ENCODE measurements at places on chromosomes 5 and 9.

DNA sequence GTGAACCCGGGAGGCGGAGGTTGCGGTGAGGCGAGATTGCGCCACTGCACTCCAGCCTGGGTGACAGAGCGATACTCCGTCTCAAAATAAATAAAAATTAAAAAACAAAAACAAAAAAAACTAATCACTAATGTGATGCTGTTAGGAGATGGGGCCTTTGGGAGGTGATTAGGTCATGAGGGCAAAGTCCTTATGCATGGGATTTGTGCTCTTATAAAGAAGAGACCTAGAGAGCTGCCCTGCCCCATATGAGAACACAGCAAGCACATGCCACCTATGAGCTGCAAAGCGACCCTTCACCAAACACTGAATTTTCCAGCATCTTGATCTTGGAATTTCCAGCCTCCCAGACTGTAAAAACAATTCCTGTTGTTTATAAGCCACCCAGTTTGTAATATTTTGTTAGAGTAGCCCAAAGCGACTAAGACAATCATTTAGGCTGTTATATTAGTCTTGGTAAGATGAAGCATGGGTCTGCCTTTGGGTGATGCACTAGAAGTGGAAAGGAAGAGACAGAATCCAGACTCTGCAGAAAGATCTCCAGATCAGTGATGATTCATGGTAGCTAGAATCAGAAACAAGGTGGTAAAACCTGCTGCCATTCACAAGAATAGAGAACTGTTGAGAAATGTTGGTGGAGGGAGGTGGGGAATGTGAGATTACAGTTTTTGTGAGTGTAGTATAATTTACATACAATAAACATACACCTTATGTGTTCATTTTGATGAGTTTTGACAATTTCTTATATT lies 26.2 kb downstream of the GPR21 start:
- DNase-seq: no peak

GRCh38 chr9:71333321-71333720 lies 211.9 kb upstream of the TRPM3 start:
- DNase-seq: no peak

DNA sequence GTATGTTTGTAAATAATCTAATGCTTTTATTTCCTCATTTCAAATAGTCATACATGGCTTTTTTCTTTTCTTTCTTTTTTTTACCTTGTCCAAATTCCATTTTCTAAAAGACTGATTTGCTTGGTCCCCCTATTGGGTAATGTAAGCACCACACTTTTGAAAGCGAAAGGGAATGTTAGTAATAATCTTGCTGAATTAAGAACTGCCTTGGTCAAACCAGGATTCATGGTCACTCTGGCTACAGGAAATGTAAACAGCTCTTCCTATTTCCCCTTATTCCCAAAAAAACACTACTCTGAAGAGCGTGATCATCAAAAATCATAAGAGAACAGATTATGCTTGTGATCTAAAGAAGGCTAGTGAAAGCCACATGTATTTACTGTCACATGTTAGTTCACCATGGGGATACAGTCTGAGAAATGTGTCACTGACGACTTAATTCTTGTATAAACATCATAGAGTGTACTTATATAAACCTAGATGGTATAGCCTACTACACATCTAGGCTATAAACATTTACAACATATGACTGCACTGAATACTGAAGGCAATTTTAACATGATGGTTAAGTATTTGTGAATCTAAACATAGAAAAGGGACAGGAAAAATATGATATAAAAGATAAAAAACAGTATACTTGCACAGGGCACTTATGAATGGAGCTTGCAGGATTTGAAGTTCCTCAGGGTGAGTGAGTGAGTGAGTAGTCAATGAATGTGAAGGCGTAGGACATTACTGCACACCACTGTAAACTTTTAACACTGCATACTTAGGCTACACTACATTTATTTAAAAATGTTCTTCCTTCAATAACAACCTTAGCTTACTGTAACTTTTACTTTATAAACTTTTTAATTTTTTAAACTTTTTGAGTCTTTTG lies 75.3 kb downstream of the HMGCR start:
- no peak for DNase-seq

DNA sequence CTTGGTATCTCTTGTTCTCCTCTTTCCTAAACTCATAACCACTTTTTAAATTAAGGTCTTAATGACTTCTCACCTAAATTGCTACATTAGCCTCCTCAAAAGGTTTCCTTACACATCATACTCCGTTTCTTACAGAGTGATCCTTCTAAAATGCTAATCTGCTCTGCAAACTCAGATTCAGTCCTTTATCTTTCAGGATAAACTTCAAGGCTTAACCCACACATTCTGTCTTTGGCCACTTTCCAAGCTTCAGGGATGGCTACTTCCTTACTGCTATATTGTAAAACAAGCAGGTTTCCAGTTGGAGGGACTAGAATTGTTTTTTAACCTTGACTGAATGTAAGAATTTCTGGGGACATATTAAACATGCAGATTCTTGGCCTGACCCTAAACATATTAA lies 105.5 kb upstream of the CHD1 start:
- no peak for DNase-seq

- no peak for DNase-seq
Measured at GRCh38 chr5:43152946-43153345, 32.2 kb downstream of the ZNF131 start.

GRCh38 chr9:354453-354852 lies 139.8 kb downstream of the DOCK8 start:
- DNase-seq: no peak

GRCh38 chr9:37923118-37923795 lies 19.3 kb upstream of the SLC25A51 start:
- DNase-seq: no peak

- no peak for DNase-seq
Measured at GRCh38 chr9:132099741-132100407, 20.2 kb upstream of the MED27 start.

GRCh38 chr5:9829621-9830020 lies 199.5 kb upstream of the TAS2R1 start:
- no peak for DNase-seq

DNA sequence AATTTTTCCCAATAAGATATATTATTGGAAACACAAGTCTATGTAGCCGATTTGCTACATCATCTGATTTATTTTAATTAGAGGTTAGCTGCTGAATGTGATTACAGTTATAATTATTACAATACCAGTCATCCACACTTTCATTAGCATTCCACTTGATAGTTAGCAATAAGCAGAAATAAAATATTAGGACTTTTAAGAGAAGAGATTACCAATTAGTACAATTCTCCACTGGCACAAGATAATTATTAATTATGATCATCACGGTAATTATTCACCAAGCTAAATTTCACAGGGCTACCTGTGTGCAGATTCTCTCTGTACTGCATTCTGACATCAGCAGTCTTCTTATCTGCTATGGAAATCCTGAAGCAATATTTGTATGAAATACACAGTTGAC lies 474.7 kb downstream of the TLE4 start:
- DNase-seq: no peak

GRCh38 chr9:97748525-97748924 lies 51.4 kb upstream of the XPA start:
- no peak for DNase-seq

DNA sequence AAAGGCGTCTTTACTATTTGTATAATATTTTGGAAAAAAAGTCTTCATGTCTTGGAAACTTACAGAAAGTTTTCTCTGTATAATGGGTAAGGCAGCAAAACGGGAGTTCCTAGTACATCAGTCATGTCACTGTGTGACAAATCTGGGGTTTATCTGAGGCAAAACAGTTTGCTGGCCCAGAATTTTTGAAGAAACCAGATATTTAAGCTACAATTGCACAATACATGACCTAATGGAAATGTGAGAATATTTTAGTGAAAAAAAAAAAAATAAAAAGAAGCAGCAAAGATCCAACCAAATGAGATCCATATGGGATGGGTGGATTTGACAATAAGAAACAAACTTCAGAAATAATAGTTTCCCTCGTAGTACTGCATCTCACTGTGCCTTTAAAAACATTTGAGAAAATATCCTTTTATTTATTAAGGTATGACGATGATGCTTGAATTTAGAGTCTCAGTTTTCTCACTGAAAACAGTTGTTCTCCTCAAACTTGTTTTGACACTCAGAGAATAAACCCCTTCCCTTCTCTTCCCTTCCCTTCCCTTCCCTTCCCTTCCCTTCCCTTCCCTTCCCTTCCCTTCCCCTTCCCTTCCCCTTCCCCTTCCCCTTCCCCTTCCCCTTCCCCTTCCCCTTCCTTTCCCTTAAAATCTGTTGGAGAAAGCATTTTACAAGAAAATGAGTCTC lies 180.5 kb upstream of the TUT7 start:
- DNase-seq: no peak

- no peak for DNase-seq
Measured at GRCh38 chr5:2879701-2880100, 128.2 kb upstream of the IRX2 start.

DNA sequence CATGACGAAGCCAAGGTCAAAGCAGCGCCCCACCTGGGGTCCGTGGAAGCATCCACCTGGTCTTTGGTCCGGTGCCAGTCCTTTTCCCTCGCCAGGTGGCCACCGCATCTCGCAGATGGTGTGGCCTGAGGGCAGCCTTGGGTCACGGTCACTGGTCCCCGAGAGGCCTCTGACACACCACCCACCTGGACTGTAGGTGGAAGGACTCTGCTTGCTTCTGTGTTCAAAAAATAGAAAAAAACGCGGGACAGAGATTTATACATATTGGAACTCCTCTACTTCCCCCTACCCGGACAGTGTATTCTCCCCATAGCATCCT lies 466 bp upstream of the TTC39B start:
- no peak for DNase-seq

DNA sequence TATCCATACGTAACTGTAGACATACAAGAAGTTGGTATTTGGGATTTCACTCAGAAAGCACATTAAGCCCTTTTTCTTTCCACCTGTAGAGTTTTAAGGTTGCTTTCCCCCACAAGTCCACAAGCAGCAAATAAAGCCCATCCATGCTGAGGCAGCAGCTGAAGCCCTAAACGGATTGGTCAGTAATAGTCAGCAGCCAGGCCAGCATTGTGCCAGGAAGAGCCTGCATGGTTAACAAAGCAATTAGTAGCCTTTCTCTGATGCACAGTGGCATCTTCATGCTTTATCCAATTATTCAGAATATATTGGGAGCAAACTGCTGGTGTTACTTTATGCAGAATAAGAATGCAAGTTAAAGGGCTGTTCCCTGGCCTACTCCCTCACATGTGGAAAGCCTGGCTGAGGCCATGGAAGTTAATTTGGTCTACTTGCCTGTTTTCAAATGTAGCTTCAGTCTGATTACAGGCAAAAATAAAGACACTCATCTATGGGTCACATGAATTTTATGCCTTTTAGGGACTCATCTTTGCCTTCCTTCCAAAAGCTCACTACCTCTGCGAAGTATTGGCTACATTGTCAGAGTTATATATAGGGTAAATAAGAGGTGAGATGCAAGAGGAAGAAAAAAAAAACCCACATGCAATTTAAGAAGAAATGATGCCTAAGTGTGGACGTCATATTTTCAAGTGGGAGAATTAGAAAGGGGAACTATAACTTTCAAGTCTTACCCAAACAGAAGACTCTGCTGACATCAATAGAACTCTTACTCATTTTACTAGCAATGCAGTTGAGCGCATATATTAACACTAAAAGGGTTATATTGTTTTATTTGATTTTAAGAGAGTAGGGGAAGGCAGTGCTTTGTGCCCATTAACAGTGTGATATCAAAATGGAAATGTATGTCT lies 15.9 kb downstream of the EBF1 start:
- peak; percentile 25 for DNase-seq

DNA sequence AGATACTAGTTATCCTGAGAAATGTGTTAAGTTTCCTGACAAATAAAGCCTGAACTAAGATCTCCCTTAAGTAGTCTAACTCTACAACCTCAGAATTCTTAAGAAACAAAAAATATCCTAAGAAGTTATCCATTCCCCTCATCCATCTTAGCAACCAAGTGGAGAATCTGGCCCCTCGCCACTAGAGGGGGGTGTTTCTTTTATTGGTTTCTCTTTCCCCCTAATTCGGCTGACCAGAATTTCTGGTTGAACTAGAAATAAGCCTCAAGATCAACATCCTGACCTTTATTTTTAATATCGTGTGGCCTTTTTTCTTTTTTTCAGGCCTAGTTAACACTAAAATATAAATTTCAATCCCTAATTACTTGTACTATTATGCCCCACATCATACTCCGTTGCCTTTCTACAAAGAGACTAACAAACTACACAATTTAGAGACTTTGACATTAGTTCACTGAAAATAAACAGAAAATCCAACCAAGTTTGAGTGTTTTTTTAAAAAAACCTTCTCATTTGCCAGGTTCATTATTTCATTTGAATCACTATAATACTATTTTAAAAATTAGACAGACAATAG lies 14.3 kb upstream of the NR4A3 start:
- peak; percentile 69 for DNase-seq

DNA sequence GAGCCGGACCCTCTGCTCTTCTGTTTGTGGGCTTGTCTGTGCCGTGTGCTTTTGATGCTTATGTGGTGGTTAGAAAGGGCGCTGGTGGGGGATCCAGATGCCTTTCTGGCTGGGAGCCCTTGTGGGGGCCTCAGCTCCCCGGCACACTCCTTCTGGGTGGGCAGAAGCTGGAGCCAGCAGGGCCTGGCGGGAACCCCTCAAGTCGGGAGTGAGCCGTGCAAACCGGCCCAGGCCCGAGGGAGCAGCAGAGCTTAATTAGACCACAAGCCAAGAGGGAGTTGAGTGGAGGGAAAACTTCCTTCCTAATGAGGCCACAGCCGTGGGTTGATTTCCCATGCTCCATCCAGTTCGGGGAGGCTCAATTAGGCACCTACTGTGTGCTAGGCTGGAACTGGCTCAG lies 76.0 kb upstream of the RNU6ATAC start:
- DNase-seq: no peak

DNA sequence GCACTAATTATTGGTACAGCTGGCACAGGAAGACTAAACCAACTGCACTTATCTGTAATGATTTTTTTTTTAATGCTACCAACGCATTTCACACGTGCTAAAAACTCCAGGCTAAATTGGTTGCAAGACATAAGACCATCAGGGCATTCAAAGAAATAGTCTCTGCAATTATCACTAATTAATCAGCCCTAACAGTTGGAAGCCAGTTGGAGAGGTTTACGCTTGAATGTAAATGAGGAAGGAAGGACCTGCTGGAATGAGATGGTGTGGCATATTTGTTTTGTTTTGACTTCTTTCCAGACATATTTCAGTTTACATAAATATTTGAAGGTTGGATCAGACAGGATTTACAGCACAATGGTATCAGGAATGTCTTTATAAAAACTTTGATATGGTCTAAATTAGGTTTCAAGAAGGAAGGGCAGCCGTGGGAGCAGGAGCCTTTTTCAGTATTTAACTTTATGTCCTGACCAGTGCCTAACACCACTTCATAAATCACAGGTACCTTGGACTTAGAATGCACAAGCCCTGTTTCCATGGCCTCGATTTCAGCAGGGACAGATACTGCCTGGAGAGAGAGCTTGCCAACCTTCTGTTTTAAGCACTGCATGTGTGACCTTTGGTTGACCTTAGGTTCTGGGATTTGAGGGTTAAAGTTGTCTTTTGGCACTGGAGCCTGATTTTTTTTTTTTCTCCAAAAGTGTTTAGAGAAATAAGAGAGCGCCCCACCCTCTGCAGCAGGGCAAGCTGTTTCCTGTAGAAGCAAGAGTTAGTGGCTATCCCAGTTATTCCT lies 199.8 kb upstream of the MAP3K1 start:
- no peak for DNase-seq

GRCh38 chr5:14054111-14054854 lies 88.9 kb upstream of the TRIO start:
- no peak for DNase-seq

All from GM10248 (cell line).